CD4-positive, alpha-beta T cell treated with Interleukin-4 for 1 hour (primary cell): ENCODE measurements at places on chromosomes 5 and 9.

GRCh38 chr5:60586307-60586901 is 113.6 kb downstream of the DEPDC1B start:
- no peak for DNase-seq

DNA sequence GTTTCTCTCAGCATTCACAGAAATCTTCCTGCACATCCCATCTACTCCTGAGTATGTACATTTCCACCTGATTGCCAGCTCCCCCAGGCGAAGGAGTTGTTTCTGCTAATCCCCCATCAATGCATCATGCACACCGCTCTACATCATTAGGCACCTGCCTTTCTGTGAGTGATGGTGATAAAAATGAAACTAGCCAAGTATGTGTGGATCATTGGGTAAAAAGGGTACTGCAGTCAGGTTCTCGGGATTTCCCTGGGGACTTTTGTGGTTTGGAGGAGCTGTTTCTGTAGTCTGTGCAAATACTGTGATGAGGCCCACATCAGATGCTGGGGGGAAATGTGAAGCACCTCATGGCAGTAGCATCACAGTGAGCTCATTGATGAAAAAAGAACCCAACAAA is 30.4 kb downstream of the CAMK4 start:
- DNase-seq = peak; percentile 83

DNA sequence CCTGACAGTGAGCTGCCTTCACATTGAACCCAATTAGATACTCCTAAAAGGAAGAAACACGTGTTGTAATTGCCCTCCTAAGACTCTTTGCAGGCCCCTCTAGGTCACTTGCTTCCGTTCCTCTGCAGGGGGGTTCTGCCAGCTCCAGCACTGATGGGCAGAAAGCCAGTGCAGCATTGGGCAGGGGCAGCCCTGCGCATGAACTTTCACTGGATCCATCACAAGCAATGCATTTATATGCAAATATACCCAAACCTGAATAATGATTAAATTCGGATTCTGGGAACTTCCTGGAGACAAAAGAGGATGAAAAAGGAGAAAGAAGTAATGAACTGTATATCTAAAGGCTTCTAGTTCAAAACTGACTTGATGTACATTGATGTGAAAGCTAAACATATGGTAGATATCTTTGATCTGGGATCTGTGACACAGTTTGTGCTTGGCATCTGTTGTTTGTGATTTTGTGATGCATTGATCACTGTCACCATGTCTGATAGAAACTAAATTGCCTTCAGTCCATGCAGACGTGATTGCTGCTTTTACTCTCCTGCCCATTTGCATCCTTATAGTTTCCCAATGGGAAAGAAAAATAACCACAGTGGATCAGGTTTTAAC is 313.4 kb downstream of the DEPDC1B start:
- no peak for DNase-seq

GRCh38 chr5:9278921-9279603 is 266.8 kb downstream of the SEMA5A start:
- no peak for DNase-seq

GRCh38 chr5:68529581-68529980 is 314.0 kb downstream of the PIK3R1 start:
- DNase-seq = no peak

DNA sequence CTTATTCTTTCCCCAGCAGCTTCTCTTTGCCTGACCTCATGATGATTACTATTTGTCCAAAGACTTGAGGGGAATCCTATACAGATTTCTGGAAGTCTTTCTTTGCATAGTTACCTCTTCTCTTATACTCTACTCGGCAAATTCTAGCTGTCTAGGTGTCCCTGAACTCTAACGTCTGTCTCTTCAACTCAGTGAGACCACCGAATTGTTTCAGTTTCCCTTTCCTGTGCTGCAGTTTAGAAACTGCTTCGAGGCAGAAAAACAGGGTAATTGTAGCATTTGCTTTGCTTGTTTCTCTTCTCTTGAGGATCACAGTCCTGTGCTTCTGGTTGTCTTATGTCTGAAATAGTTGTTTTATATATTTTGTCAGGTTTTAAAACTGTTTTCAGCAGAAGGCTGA is 14.8 kb downstream of the LVRN start:
- no peak for DNase-seq

- no peak for DNase-seq
Observed at GRCh38 chr9:132989414-132989996, 11.0 kb downstream of the GFI1B start.

GRCh38 chr9:114898741-114899140 is 31.6 kb downstream of the TNFSF8 start:
- peak; percentile 88 for DNase-seq

DNA sequence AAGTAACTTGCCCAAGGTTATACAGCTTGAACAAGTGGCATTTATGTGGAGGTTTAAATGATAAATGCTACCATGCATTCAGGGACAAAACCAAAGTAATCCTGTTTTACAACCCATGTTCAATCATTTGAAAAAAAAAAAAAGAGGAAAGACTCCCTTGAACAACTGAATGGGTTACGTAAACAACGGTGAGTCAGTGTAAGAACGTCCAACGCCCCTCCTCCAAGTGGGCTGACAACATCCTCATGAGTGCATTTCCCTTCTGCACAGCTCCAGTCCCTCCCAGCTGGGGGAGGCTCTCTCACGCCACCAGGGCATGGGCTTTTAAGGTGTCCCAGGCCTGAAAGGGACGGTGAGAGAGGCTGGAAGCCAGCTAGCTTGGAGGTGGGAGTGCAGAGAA is 90.0 kb downstream of the PRRT1B start:
- DNase-seq = peak; percentile 89

DNA sequence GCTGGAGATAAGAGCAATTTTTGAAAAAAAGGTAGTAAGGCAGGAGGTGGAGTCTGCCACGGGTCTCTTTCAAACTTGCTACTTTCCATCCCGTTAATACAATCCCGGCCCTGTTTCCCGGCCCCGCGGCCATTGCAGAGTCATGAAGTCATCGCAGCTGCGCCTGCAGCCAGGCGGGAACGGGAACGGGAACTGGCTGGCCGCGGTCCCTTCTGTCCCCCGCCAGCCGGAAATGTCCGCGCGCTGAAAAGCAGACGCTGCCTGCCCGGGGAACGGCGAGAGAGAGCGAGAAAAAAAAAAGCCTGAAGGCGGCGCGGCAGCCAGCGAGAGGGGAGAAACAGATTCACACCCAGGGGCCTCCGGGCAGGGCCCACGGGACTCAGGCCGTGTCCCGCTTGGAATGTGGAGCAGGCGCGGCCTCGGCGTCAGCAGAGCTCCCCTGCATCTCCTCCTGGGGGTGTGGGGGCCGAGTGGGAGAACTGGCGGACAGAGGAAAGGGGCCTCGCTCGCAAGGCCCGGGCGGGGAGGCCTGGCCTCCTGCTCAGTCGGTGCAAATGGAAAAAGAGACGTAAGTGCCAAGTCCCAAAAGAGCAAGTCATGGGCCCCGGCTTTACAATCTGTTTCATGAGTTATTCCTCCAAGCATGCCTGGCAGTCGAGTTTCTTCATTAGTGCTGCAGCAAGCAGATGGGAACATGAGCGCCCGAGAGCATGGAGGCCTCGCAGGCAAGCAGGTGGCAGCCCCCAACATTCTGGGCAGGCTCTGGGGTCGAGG is 201.2 kb upstream of the GAS1 start:
- DNase-seq = no peak

- DNase-seq = no peak
Observed at GRCh38 chr9:83322438-83322837, 215.8 kb downstream of the FRMD3 start.

GRCh38 chr9:123326662-123327093 is 29.3 kb upstream of the CRB2 start:
- DNase-seq = peak; percentile 80

- DNase-seq = peak; percentile 83
Observed at GRCh38 chr9:89522261-89522958, 24.5 kb upstream of the SEMA4D start.

- DNase-seq = no peak
Observed at GRCh38 chr5:100855937-100856430, 47.1 kb downstream of the ST8SIA4 start.

DNA sequence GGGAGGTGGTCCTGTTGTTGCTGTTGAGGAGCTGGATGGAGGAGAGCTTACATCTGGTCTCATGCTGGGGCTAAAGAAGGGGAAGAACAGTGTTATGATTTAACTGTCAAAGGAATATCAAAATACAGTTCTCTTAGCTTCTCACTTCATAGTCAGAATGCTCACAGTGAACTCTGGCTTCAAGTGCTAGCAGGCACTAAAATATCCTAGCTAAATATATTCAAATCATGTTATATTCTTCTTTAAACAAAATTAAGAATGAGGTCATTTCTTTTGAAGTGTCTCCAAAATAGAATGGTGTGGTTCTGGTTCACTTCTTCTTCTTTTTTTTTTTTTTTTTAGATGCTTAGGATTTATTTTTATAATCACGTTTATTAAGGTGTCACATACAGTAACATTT is 89.4 kb downstream of the NR3C1 start:
- DNase-seq = no peak

DNA sequence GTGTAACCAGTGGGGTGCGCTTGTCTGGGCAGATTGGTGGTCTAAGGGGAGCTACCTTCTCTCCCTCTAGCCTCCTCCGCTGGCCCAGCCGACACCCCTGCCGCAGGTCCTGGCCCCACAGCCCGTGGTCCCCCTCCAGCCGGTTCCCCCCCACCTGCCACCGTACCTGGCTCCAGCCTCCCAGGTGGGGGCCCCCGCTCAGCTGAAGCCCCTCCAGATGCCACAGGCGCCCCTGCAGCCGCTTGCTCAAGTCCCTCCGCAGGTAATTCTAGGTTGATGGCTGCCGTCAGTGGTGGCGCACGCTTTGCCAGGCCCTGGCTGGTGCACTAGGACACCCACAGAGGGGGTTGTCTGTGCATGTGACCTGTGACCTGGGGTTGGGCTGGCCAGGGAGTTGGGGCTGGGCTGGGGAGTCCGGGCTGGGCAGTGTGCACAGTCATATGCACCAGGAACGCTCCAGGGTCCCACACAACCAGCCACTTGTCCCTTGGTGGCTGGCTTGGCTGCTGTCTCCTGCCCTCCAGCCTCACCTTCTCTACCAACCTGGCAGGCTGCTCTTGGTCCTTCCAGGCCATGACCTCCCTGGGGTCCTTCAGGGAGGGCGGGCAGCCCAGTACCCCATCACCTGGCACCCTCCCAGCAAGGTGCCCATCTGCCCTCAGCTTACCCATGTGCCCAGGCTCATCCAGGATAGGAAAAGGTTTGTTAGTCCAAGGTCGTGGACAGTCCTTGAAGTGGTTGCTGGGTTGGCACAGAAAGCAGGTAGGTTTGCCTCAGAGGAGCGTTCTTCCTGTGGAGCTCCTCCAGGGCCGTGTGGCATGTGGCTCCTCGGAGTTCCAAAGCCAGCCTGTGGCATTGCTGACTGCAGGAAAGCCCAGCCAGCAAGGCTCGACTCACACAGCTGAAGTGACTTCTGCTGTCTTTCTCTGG is 73.2 kb downstream of the WNK2 start:
- peak; percentile 6 for DNase-seq

- no peak for DNase-seq
Observed at GRCh38 chr5:37665272-37665671, 174.6 kb downstream of the GDNF start.

- no peak for DNase-seq
Observed at GRCh38 chr5:144487761-144488160, 317.1 kb downstream of the KCTD16 start.
